ENCODE measurements at places on chromosomes 6 and 20.

DNA sequence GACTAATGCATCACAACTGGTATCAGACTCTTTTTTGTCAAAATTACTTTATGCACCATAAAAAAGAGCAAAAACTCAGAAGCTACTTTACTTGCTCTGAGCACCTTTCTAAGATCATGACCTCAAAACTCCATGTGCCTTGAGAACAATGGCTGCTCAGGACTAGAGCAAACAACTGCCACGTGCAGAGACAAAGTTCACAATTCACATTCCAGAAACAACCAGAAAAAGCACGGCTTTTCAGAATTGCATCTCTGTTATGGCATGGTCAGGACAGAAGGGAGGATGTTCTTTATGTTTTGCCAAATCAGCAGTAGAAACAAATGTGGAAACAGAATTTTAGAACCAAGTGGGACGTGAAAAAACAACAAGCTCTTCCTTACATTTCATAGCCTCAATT lies 70.5 kb downstream of the CNKSR3 start:
- DNase-seq, result no peak

GRCh38 chr20:45405571-45406259 lies 2.4 kb upstream of the DBNDD2 start:
- DNase-seq, result no peak

DNA sequence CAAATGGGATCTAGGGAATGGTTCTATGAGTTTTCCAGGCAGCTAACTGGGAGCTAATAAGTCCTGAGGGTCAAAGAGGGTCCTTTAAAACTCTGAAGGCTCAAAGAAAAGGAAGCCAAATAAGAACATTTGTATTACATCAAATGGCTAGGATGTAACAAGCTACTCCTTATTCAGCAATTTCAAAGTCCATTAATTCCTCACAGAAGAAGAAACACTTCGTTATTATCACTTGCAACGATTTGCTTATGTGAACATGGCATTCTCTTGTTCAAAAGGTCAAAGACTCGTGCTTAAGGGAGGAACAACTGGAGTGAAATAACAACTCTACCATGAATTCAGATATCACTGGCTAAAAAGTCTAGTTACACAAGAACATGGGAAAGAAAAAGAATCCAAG lies 70.8 kb upstream of the FBXO30 start:
- no peak for DNase-seq

DNA sequence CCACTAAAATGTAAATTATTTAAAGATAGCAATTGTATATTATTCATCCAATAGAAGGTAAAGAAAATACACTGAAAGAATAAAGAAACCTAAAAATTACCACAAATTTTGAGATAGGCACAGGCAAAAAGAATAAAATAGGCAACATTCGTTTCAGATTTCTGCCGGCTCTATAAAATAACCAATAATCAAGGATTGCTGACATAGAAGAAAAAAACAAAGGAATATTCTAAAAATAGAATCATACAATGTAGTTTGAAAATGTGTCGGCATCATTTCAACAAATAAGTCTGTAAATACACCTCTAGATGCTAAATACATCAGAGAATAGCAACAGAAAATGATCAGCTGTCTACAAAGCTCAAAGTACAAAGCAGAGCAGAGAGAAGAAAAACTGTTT lies 973.3 kb downstream of the EPHA7 start:
- no peak for DNase-seq

DNA sequence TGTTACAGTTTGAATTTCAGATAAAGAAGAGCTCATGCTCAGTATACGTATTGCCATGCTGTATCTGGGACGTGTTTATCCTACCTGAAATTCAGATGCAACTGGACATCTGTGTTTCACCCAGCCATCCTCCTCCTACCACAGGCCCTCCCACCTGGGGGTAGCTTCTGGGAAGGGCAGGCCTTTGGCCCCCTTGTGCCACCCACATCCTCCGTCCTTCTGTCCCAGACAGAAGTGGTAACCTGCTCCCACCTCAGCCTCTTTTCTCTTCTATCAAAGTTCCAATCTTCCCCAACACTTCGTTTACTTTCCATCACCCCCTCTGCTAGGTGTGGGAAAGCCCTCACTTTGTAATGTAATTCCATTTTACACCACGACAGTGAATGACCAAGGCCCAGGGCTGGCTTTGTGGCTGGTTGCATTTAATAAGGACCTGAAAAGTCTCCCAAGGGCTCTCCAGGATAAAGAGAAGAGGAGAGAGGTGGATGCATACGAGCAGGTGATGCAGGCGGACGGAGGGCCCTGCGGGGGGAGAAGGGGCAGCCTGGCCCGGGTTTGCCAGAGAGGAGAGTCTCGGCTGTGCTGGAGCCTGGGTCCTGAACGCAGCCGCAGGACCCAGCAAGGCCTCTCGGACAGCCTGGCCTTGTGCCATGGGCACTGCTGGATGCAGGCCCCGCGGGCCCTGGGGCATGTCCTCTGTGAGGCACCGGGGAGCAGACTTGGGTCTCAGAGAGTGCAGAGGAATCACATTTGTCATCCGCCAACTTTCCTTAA lies 98.4 kb downstream of the PSMB1 start:
- no peak for DNase-seq

DNA sequence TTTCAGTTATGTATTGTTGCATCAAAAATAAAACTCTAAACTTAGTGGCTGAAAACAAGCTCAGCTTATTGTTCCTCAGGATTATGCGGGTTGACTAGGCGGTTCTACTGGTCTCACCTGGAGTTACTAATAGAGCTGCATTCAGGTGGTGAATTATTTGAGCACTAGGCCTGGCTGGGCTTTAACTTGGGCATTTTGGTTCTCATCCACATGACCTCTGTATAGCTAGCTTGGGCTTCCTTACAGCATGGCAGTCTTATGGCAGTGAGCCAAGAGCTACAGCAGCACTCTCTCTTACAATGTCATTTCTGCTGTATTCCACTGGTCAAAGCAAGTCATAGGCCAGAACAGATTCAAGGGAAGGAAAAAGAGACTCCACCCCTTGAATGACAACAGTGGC lies 1.6 kb downstream of the PGBD1 start:
- DNase-seq, result no peak

DNA sequence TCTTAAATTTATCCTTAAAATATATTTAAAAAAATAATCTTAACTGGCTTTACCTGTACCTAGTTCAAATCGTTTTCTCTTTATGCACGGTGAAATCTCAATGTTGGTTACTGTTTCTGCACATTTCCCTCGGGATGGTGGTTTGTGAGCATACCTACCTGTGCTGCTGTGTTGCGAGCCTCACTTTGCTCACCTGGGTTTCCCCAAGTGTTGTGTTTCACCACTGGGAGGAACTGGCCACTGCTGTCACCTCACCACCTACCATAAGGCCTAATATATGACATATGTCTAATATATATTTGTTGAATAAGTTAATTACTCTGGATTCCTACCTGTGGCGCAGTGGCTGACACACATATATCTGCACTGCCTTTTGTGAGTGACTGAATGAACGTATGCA lies 493.5 kb upstream of the FLRT3 start:
- no peak for DNase-seq

- no peak for DNase-seq
Observed at GRCh38 chr6:149867876-149868640, 3.9 kb upstream of the LRP11 start.

DNA sequence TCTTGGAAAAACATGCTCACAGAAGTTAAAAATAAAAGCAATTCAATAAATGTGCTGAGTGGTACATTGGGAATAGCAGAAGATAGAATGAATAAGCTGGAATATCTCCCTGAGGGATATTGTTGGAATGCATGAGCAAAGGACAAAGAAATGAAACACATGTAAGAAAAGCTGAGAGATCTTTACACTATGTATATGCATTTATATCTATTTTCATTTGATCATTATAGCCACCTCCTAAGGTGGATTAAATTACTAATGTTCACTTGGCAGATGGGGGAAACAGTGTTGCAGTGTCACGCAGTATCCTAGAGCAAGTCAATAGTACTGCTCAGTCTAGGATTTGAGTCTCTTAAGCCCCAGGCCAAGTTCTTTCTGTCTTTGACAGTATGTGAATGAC lies 542.0 kb upstream of the MARCKS start:
- DNase-seq, result no peak

GRCh38 chr6:148492654-148493290 lies 150.1 kb downstream of the SASH1 start:
- no peak for DNase-seq

DNA sequence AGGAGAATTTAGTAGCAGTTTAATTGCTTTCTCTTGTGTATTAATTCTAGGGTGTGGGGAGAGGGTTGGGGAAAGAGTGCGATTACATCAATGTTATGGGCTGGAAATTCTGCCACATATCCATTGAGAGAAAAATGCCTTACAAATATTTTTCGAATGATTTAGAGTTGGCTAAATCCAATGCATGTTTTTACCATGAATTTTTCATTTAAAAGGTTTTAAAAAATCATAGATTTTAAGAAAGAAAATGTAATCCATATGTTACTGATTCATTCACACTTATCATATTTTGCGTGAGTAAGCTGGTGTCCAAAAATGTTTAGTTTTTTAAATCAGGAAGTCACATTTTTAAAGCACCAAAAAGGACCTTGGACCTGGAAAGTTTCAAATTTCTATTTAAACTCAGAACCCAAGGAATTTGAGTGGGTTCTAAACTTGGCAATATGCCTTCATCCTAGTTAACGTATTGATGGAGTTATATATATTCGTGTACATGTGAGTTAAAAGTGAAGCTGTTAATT lies 627.4 kb upstream of the CITED2 start:
- DNase-seq, result no peak

DNA sequence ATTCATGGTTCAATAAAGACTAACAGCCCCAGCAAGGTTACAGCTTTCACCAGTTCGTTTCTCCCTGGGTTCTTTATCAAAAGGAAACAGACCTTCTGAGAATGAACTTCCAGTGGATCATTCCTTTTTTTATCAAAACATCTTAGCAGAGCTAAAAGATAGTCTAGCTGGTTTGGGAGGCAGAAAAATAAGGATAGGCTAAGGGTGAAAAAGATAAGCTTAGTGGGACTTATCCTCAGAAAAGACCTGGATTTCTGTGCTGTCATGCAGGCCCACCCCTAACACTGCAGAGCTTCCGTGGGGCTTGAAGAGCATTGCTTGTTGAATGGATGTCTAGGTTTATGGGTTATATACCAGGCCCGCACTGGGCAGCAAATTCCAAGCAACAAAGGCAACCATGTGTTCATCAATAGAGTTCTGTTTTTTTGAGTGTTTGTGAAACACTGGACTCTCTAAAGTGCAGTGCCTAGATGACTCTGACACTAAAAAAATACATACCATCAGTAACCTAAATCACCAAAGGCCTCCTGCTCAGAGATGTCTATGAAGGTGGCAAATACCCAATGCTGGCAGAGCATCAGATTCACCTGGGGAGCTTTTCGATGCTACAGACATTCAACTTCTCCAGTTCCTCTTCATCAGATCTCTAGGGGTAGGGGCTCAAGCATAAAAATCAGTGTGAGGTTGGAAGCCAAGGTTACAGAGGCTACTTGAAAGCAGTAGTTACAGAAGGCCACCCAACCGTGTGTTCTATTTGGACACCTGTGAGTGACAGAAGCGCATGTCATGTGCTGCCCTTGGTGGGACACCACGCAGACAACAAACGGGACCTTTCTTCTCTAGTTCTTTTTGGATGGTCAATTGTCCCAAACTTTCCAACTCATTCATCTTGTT lies 53.0 kb downstream of the TNFAIP3 start:
- DNase-seq, result no peak

GRCh38 chr6:43120944-43121913 lies 45.1 kb downstream of the PTK7 start:
- no peak for DNase-seq

DNA sequence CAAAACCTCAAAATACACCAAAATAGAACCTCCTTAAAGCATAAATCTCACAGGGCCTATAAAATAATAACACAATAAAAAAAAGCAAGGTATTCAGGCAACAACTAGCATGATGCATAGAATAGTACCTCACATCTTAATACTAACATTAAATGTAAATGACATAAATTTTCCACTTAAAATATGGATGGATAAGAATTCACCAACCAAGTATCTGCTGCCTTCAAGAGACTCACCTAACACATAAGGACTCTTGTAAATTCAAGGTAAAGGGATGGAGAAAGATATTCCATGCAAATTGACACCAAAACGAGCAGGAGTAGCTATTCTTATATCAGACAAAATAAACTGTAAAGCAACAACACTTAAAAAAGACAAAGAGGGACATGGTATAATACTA lies 52.2 kb downstream of the PERP start:
- no peak for DNase-seq

- peak; percentile 36 for DNase-seq
Observed at GRCh38 chr6:18585032-18585573, 198.0 kb downstream of the RNF144B start.

GRCh38 chr6:101478891-101479290 lies 85.4 kb downstream of the GRIK2 start:
- no peak for DNase-seq

DNA sequence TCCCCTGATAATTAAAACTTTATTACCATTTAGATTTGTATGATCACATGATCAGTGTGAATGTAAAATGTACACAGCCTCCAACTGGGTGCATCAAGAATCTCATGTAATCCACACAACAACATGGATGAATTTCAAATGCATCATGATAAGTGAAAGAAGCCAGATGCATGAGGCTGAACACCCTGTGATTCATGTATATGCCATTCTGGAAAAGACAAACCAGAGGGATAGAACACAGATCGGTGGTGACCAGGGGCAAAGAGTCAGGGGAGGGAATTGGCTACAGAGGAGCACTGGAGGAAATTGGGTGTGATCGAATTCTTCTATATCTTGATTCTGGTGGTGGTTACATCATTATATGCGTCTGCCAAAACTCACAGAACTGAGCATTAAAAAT lies 170.7 kb upstream of the SLC24A3 start:
- no peak for DNase-seq

GRCh38 chr20:62734881-62735280 lies 26.2 kb downstream of the NTSR1 start:
- no peak for DNase-seq

- no peak for DNase-seq
Observed at GRCh38 chr6:143449714-143450452, 612 bp downstream of the ADAT2 start.

DNA sequence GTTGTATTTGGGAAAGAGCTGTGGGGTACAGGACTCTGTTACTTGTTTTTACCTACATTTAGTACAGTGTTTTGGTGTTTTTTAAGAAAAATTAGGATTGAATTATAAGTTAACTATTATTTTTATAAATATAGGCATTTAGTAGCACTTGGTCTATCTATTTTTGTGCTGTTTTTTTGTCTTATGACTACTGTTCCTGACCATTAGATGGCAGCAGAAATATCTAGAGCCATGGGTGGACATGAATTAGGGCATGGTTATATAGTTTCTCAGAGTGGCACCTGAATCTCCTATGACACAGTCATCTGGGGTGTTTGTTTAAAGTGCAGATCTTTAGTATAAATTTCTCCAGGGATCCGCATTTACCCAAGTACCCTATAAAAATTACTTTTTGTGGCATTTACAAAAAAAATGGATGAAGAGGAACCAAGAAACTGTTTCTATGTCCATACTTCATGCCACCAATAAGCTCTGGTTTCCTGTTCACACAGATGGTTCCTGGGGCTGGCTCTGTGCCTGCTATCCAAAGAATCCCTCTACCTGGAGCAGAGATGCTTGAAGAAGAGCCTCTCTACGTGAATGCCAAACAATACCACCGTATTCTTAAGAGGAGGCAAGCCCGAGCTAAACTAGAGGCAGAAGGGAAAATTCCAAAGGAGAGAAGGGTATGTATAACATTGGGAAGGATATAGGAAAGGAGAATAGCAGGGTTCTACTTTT lies 19.8 kb downstream of the NFYA start:
- no peak for DNase-seq

All from Panc1 (cell line).